ENCODE measurements at places on chromosomes 3 and 15. TPM values are rescaled to one million over a fixed set of nuclear protein-coding genes. Genes with fewer than 3 reads are reported as not detected.

DNA sequence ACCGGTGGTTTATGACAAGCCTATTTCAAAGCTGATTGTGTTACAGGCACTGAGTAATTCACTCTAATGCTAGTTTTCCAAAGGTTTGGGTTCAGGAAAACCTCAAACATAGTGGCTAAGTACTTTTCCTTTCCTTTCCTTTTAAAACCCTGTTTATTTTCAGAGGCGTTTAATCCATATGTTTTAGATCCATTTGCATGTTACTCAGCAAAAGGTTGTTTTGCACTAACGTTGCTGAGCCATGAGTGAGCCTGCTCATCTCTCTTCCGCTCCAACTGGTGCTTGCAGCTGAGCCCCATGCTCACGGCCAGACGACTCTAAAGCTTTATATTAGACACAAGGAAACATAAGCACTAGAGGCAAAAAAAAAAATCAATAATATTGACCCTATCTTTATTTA is 9.4 kb downstream of the CEMIP start:
- no peaks in the 10 kb centered on the region for H3K36me3 ChIP-seq
- no peaks in the 10 kb centered on the region for H3K27me3 ChIP-seq
- H3K4me1 ChIP-seq, result no peaks in the 10 kb centered on the region
- H3K4me3 ChIP-seq, result no peak overlapping the region

- no peak overlapping the region for H3K4me3 ChIP-seq
- H3K27me3 ChIP-seq, result no peaks in the 10 kb centered on the region
- no peaks in the 10 kb centered on the region for H3K36me3 ChIP-seq
- peak overlapping the region; percentile 55 for H3K27ac ChIP-seq
- H3K4me1 ChIP-seq, result peaks cover 11% of the 10 kb centered on the region
These were observed 157.3 kb upstream of the SMAD3 start for GRCh38 chr15:66907826-66908743.

DNA sequence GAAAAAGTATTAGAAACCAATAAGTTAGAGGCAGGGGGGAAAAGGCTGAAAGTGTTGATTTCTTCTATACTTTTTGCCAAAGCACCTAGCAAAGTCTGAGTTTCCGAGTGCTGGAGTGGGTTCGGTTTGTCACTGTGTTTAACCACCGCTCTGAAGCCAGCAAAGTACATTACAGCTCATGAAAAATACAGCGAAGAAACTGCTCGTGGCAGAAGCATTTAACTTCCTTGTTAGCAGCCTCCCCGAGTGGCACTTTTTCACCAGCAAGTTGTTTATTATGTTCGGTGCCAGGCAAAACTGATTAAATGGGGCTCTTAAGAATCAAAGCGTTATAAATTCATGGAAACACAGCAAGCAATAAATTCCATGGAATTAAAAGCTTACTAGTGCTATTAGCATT is 313.6 kb downstream of the FOXP1 start:
- no peak overlapping the region for H3K4me3 ChIP-seq
- DNase-seq, result no peak
- no peaks in the 10 kb centered on the region for H3K27me3 ChIP-seq
- peaks cover 15% of the 10 kb centered on the region for H3K4me1 ChIP-seq
- H3K27ac ChIP-seq, result peak overlapping the region; percentile 27

AADACL2 gene
- 0.10 TPM for total RNA-seq

Measured in hepatocyte (in vitro differentiated cells).